ENCODE measurements at places on chromosomes 4 and X.

DNA sequence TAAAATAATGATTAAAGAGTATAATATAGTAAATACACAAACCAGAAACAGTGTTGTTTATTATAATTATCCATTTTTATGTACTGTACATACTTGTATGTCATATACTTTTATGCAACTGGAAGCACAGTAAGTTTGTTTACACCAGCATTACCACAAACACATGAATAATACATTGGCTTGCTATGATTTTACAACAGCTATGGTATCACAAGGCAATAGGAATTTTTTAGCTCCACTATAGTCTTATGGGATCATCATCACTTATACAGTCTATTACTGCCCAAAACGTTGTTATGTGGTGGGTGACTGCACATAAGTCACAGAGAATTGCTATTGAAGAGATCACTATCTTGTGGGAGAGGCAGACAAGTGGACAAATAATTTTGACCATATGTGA is 1.8 kb upstream of the PF4V1 start:
- no peak for DNase-seq

GRCh38 chr4:150119492-150119891 is 41.2 kb downstream of the DCLK2 start:
- DNase-seq, result peak; percentile 35

DNA sequence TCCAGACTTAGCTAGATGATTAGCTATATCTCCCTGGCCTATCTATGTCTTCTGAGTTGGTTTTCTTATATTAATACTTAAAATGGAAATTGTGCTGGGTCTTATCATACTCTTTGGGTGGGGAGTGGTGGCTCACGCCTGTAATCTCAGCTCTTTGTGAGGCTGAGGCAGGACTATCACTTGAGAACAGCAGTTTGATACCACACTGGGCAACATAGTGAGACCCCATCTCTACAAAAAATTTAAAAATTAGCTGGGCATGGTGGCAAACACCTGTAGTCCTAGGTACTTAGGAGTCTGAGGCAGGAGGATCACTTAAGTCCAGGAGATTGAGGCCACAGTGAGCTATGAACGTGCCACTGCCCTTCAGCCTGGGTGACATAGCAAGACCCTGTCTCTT is 30.4 kb downstream of the WDFY3 start:
- DNase-seq, result no peak

DNA sequence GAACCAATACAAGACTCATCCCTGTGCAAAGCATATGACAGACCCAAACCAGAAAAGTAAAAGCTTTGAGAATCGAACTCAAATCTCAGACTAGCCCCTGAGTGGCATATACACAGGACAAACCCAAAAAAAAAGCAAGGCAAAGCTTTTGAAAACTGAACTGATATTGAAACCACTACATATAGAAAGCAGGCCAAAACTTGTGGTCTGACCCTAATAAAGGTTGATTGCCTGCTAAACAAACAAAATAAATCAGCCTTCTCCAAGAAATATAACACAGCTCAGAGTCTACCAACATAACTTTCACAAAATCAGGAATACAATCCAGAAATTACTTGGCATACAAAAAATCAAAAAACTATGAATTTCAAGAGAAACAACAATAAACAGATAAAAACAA is 40.3 kb downstream of the LRBA start:
- no peak for DNase-seq

DNA sequence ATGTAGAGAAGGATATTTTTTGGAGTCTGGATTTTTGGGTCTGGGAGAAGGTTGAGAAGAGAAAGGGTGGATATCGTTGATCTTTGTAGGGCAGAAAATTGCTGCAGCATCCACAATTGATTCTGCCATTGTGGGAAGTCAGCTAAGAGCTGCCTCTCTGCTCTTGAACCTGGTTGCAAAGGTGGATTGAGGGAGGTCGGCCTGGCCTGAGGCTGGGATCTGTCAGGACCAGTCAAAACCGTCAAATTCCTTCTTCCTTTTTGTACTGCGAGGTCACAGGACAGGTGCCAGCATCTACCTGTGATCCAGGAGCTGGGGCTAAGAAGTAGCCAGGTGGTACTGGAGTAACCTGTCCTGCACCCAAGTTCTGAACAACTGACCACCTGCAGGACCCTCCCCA is 93.7 kb downstream of the SHOX start:
- no peak for DNase-seq

DNA sequence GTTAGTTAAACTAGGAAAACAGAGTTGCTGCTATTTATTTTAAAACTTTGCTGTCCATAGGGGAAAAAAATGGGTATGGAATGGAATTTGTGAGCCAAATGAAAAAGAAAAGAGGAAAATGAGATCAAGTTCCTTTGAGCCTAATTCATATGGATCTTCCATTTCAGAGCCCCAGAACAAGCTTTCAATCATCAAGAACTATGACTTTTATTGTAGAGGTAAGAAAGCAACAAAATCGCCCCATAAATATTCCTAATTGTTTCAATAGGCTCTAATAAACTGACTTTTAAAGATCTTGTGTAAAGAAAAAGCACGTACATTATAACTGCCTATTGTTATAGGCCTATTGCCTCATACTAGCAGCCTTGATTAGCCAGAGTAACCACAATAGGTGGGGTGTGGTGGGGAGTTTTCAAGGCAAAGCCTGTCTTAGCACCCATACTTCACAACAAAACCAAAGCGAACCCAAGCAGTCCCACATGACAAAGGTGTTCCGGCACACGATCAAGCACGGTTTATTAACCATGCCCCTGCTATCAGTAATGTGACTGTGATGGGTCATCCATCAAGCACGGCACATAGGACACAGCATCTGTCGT is 44.4 kb downstream of the RBM47 start:
- DNase-seq, result no peak

DNA sequence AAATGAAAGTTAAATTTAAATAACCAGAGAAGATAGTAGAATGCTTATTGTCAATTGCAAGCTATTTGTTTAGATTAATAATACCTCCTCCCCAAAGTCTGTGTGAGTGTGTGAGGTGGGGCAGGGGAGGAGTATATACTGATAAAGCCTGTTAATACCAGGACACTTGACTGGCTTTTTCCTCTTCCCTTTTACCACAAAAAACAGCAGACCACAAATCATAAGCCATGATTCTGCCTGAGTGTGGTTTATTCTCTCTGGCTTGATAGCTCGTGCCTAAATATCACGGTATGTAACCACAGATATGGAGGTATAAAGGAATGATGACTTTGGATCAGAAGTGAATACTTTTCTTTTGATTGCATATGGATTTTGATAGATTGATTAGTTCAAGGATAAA is 21.9 kb upstream of the SCRG1 start:
- DNase-seq, result no peak

DNA sequence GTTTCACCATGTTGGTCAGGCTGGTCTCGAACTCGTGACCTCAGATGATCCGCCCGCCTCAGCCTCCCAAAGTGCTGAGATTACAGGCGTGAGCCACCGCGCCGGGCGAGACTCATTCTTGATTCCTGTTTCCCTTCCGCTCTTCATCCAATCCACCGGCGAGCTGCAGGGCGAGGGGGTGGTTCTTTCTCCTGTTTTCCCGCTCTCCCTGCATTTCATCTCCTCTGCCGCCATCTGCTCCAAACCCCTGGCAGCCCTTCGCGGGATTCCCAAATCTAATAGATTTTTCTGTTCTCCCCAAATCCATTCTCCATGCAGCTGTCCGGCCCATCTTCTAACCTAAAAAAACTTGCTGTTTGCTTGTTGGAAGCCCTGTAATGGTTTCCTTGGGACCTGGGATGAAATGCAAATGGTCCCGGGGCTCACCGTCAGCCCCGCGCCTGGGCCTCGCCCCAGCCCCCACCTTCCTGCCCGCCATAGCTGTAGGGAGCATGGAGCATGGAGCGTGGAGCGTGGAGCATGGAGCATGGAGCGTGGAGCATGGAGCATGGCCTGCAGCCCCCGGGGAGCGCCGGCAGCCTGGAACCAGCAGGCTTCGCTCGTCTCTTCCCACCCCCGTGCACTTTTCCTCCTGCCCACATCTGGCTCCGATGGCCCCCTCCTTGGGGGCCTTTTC is 1.1 kb downstream of the ZFP42 start:
- no peak for DNase-seq

DNA sequence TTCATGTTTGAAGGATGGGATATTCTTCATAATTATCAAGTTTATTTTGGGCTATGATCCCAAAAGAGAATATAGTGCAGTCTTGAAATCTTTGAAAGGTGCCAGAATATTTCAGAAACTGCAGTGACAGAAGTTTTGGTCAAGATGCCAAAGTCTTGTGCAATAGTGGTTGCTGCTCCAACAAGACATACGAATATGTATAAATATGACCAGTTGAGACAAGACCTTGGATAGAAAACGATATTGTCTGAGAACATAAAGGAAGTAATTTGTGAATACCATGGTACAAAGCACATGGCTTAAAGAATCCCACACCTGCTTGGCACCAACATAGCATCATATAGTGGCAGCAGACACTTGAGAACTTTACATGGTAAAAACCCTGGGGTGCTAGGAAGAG is 48.6 kb upstream of the AMELX start:
- DNase-seq, result no peak

DNA sequence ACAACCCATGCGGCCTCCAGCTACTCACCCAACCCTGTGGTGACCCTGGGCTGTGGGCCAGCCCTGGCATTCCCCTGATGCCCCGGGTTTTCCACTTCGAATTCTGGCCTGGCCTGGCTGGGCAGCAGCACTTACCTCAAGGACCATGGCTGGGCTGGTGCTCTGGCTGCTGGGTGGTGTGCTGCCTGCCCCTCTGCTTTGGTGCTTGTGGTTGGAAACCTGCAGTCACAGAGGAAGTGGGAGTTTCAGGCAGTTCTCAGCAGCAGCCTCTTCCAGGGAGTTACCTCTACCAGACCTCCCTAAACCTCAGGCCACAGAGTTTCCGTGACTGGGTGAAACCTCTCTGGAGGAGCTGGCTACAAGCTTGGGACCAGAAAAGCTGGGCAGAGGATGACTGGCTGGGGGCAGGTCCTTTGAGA is at the start of gene CXCR3:
Gene CXCR3 (minus strand): TSS at position 209 of the 419 bp plus-strand sequence. CDS start 62 bp downstream, at position 147.
- DNase-seq, result peak; percentile 43

DNA sequence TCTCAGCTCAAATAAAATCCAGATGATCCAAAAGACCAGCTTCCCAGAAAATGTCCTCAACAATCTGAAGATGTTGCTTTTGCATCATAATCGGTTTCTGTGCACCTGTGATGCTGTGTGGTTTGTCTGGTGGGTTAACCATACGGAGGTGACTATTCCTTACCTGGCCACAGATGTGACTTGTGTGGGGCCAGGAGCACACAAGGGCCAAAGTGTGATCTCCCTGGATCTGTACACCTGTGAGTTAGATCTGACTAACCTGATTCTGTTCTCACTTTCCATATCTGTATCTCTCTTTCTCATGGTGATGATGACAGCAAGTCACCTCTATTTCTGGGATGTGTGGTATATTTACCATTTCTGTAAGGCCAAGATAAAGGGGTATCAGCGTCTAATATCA is 18.7 kb upstream of the TLR8 start:
- no peak for DNase-seq

- DNase-seq, result no peak
These were observed 117.8 kb upstream of the EDA2R start for GRCh38 chrX:66756717-66757116.

GRCh38 chr4:148016063-148016637 is 284.3 kb downstream of the ARHGAP10 start:
- DNase-seq, result no peak

- no peak for DNase-seq
These were observed 129.4 kb upstream of the PCDH18 start for GRCh38 chr4:137661693-137662092.
